ENCODE measurements at places on chromosomes 4 and X.

DNA sequence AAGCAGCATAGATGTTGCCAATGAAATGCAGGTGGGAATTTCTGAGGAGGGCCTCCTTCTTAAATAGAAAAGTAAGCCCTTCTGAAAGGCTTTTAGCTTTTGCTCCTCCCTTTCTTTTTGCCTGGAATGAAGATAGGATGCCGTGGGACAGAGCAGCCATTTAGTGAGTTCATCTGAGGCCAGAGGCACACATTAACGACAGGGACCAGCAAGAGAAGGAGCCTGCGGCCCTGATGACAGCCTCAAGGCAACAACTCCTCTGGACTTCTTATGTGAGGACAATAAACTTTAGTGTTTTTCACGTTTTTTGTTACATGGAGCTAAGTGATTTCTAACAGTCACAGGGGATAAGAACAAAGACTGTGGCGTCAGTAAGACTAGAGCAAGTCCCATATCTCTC, 1.1 kb upstream of the BDH2 start:
- DNase-seq = no peak

- no peak for DNase-seq
Observed at GRCh38 chr4:158808399-158808798, 39.6 kb downstream of the FNIP2 start.

- no peak for DNase-seq
Observed at GRCh38 chr4:140423106-140423505, 4.3 kb downstream of the CLGN start.

DNA sequence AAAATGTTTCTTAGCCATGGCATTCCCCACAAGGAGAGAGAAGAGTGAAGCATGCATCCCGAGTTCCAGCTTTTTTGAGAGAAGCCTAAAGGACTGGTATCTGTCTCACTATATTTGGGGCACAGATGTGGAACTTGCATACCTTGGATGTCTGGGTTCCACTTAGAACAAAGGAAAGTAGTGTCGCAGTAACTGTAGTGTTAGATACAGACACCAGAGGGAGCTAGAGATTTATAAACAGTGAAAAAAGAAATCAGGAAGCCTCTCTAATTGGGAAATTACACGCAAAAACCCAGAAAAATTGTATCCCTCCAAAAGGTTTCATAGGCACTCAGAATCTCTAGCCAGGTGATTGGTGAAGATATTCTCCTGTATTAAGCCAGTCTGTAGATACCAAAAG, 34.4 kb downstream of the AGTR2 start:
- no peak for DNase-seq

DNA sequence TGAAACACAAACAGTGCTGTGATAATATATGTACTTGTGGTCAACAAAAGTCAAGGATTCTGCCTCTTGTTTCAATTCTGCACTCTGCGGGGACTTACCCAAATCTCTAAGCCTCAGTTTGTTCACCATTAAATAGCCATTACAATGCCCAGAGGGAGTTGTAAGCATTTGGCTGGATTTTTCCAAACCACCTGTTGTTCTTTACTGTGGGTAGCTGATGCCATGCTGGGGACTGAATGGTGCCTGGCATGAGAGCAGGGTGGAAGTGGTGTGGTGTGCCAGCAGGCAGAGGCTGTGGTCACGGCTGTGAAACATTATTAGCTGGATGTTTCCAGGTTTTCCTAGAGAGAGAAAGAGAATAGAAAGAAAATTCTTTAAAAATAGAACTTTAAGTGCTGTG, 60.7 kb upstream of the PAK3 start:
- no peak for DNase-seq

- no peak for DNase-seq
Observed at GRCh38 chr4:15875663-15876460, 62.7 kb downstream of the FGFBP1 start.

DNA sequence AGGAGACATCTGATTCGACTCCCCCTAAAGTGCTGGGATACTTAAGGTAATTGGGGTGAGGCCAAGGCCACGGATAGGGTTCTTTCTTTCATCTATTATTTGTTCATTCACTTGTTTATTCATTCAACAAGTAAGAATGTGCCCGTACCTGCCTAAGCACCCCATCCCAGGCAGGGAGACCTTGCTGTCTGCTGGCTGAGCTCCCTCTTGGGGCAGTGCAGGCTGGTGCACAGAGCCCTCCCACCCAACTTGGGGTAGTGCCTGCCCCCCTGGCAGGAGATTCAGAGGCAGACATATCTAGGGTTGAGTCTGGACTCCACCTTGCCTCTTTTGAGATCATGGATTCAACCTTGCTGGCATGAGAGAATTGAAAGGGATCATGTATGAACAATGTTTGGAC, 95.7 kb downstream of the DRD5 start:
- DNase-seq = no peak

DNA sequence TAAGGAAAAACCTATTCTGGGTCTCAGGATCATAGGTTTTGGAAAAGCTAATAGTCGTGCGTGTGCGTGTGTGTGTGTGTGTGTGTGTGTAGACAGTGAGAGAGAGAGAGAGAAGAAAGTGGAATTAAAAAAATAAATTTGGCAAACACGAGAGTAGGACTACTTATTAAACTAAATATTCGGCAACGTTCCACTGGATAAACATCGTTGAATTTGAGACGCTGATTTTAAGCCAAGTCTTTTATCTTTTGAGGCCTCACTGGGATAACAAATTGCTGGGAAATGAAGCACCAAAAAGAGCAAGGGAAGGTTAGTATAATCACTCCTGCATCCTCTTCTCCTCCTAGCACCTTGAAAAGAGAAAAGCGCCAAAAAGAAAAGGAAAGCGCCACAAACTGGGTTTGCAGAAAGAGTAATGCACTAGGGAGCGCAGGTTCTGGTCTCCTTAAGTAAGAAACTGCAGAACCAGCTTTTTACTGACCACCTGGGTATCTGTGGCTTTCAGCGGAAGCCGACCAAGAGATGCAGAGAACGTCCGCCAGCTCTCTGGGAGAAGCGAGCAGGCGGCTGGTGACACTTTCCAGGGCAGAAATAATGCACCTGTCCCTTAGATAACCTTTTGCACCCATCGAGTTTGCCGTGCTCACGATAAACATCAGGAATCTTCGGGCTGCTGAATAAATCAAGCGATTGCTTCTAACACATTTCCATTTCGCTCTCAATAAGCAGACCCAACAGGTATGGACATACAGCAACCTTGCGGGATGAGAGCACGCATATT, 3.4 kb downstream of the ATOH1 start:
- no peak for DNase-seq

DNA sequence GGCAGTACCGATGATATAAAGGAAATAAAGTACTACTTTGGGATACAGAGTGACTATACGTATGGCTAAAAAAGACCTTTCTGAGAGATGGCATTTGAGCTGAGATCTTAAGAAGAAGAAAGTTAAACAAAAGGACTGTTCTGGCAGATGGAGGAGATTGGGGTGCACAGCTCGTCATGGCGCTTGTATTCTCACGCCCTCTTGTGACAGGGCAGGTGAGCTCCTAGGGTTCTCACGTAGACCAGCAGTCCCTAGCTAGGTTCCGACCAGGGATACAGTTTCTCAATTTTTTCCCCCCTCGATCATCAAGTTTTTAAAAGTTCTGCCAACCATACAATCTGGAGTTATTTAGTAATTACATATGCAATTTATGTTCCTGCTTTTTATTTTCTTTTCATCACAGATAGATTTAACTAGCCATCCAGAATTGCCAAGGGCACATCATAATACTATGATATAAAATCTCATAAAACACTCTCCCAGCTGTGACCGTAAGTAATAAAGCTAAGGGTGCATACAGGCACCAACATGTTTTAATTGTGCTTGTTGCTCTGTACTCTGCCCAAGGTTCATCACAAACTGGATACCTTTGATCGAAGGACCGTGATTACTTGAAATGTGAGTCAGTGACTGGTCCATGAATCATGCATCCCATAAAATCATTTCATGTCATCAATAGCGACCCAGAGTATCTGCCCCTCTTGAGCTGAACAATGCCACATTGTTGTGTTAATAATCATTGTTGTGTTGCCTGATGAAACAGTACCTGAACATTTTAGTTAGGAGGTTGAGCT, 69.4 kb upstream of the ZNF518B start:
- no peak for DNase-seq

GRCh38 chr4:70437197-70437596, 34.8 kb upstream of the MUC7 start:
- DNase-seq = no peak

GRCh38 chrX:15530318-15530717, 29.7 kb downstream of the BMX start:
- DNase-seq = no peak

DNA sequence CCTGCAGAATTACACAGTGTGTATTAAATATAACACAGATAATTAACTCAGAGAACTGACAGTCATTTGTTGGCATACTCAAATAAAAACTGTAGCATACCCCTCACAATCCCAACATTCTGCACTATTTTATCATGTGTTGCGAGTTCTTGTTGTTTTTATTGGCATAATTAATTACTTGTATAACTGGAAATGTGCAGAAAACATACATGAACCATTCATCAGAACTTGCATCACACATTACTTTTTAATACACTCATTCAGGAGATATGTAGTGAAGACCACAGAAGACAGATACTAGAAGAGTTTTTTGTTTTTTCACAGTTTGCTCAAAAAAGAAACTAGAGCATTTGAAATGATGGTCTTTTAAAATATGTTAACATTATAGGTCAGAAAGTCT, 74.6 kb upstream of the NEIL3 start:
- no peak for DNase-seq

DNA sequence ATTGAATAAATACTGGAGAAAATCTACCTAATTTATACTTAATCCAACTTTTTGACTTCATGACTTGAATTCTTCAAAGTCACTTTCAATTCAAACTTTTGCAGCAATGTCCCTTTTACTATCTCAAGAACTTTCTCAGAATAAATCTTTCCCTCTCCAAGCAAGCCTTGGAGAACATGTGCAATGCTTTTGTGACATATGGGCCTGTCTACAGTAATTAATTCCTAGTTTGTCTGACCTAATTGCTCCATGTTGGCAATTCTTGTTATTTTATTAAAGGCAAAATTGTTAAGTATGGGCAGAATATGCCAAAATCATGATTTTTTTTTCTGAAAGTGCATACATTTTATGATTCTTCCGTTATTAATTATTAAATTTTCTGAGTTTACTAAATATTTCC, 1115.3 kb downstream of the PDHA2 start:
- no peak for DNase-seq

DNA sequence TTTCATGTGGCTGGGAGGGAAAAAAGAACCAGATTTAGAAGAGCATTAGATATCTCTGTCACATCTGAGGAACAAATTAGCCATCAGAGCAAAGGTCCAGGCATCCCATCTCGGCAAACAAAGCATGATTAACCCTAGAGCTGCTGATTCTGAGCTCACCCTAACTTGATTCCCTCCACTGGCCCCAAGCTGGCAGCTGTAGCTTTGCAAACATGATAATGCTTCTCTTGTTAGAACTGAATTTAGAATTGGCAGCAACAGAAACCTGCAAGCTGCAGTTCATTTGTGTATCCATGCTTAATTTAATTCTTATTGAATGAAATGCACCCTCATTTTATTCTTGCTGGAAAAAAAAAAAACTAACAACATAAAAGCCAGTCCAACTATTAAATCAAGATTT, 289.2 kb downstream of the IL1RAPL1 start:
- no peak for DNase-seq

GRCh38 chr4:185723631-185724260, 88.2 kb downstream of the SORBS2 start:
- DNase-seq = no peak

DNA sequence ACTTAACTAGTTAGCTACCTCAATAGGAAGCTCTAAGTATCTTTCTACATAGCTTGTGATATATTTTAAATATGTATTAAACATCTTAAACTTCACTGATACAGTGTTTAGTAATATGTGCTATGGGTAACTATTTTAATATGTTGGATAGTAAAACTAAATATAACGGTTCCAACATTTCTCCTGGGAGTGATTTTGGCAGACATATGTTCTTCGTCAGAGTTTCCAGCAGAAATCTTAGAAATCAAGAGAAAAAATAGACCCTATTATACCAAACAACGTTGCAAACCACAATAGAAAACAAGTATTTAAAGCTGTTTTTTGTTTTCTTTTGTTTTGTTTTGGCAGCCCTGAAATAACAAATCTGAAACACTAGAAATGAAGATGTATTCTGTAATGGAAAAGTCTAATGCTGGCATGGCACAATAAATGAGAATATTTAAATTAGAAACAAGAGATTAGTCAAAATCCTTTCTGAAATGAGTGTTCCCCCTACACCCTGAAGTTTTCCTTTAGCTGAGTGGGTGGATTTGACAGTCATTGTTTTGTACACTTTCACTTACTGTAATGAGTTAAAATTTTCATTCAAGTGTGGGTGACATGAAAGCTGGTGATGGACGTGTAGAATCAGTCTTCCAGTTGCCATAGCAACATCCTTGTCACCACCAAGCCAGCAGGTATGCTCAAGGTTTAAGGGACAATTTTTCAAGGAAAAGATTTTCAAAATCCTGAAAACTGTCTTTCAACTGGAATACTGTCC, 233.5 kb downstream of the SCFD2 start:
- no peak for DNase-seq

- DNase-seq = no peak
Observed at GRCh38 chrX:133913658-133914388, 71.6 kb downstream of the GPC3 start.

DNA sequence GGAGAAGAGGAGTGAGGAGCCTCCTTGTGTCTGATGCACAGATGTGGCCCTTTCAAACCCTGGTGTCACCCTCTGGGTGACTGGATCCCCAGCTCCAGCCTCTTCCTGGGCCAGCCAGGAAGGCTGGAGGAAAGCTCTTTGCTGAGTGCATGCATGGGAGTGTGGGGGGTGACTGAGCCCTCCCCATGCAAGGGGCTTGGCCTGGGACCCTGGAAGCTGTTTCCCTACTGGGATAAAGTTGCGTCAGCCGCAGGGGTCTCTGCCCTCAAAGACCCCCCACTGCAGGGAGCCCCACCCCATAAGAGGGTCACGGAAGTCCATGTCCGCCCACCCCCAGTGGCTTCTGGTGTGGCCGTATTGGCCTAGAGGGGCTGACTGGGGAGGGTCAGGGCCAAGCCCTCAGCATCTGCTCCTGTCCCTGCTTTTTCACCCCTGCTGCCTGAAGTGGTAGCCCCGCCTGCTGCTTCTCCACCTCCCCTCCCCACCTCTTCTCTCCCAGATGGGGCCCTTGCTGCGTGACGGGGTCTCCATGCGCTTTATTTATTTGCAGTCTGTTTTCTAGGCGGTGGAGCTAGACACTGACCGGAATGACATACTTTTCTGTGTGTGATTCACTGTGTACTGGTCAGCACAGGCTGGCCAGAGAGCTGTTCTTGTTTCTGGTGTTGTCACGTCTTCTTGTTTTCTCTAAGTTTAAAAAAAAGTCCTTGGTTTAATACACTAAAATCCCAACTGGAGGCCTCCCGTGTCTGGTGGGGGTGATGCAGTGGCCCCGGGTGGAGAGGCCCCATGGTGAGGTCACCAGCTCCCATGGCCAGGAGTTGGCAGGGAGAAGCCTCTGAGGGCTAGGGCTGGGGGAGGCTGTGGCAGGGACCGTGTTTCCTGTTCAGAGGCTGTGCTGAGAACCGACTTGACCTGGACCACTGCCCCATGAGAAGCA, 3.6 kb downstream of the SMIM10L2A start:
- DNase-seq = no peak

DNA sequence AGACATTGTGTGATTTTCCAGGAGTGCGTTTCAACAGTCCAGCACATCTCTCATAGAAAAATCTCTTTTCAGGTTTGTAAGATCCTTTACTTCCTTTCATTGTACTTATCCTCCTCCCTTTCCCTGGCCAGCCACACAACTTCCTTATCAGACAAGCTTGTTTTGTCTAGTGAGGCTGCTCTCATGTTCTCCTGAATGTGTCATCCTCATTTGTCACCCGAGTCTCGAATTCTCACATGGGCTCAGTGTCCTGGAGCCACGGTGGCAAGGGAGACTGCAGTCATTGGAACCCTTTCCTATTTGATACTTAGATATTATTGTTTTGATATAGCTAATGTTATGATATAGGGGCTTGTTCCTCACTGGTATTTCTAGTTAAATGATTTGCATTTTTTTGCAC, 16.9 kb downstream of the SYNPO2 start:
- DNase-seq = no peak

All from hematopoietic multipotent progenitor cell treated with erythropoietin and hydrocortisone succinate and interleukin-3 and kit ligand, for 17 days (in vitro differentiated cells).